Activated CD4-positive, alpha-beta T cell treated with anti-CD3 and anti-CD28 coated beads for 36 hours (primary cell): ENCODE measurements at places on chromosomes 1 and 21. TPM values are rescaled to one million over a fixed set of nuclear protein-coding genes. Genes with fewer than 3 reads are reported as not detected.

OR2L5 gene
- total RNA-seq, result not detected

PEAR1 gene
- not detected for total RNA-seq

DNA sequence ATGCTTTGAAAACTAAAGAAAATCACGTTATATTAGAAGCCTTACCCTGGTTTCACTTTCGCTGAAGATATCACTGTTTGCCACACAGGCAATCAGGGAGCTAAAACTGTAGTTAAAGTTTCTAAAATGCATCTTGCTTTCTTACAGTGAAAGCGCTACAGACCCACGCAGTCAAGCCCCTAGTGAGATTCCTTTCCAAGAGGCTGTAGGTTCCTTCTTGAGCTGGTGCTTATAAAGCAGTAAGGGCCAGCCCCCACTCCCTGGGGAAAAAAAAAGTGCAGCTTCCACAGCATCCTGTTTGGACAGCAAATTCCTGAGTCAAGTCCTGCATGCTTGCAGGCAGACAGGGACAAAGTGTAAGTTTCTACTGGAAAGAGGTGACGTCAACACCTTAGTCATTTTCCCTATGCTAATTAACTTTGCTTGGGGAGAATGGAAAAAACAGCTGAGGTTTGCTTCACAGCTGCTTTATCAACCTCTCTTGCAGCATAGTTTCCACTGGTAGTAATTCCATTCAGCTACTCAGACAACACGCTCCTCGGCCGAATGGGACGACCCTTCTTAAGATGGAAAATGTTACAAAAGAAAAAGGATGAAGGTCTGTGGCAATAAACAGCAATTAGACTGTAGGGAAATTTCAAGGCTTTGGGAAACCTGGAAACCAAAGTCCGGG lies 14.7 kb upstream of the KCNE1 start:
- peak overlapping the region; percentile 55 for H3K4me3 ChIP-seq
- peak overlapping the region; percentile 85 for H3K27ac ChIP-seq
- H3K4me1 ChIP-seq, result peaks cover 35% of the 10 kb centered on the region
- H3K36me3 ChIP-seq, result peaks cover 7% of the 10 kb centered on the region

- DNase-seq, result no peak
- H3K36me3 ChIP-seq, result peaks cover 2% of the 10 kb centered on the region
- H3K4me3 ChIP-seq, result no peak overlapping the region
These were observed 537.7 kb downstream of the LMO4 start for GRCh38 chr1:87866416-87866815.

VWA1 gene
- 0.56 TPM for total RNA-seq

- peaks cover 26% of the 10 kb centered on the region for H3K27me3 ChIP-seq
- H3K4me1 ChIP-seq, result peaks cover 20% of the 10 kb centered on the region
- DNase-seq, result no peak
- H3K27ac ChIP-seq, result no peak overlapping the region
- H3K36me3 ChIP-seq, result no peaks in the 10 kb centered on the region
These were observed 2.9 kb downstream of the ASAP3 start for GRCh38 chr1:23481026-23481597.

GRCh38 chr1:29581256-29581655 lies 344.9 kb downstream of the PTPRU start:
- no peaks in the 10 kb centered on the region for H3K36me3 ChIP-seq
- no peak for DNase-seq

- H3K4me1 ChIP-seq, result peaks cover 68% of the 10 kb centered on the region
- no peak overlapping the region for H3K4me3 ChIP-seq
- H3K27ac ChIP-seq, result no peak overlapping the region
- no peaks in the 10 kb centered on the region for H3K27me3 ChIP-seq
- no peak for DNase-seq
- H3K36me3 ChIP-seq, result peaks cover 2% of the 10 kb centered on the region
These were observed 105.1 kb upstream of the DPH5 start for GRCh38 chr1:101130673-101131072.

DNA sequence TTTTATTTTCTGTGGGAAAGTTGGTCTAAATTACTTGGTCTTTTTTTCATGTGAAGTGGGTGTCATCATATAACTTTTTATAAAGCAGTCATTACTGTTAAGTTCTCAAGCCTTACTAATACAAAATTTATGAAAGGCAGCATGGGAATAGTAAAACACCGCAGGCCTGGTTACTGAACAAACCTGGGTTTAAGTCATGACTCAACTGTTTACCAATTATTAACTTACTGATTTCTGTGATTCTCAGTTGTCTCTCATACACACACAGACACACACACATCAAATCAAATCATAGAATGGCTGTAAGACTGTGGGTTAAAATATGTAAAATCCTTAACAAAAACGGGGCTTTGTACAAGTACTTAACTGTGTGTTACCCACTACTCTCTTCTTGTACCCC lies 14.6 kb downstream of the MAEL start:
- peaks cover 8% of the 10 kb centered on the region for H3K4me1 ChIP-seq
- no peak overlapping the region for H3K27ac ChIP-seq
- peaks cover 2% of the 10 kb centered on the region for H3K36me3 ChIP-seq
- no peaks in the 10 kb centered on the region for H3K27me3 ChIP-seq
- no peak for DNase-seq

PLPPR4 gene
- total RNA-seq, result not detected

- no peaks in the 10 kb centered on the region for H3K36me3 ChIP-seq
- no peak overlapping the region for H3K4me3 ChIP-seq
- H3K27ac ChIP-seq, result no peak overlapping the region
- no peak for DNase-seq
- H3K4me1 ChIP-seq, result no peaks in the 10 kb centered on the region
These were observed 105.6 kb upstream of the ACTL8 start for GRCh38 chr1:17649371-17650106.

DNA sequence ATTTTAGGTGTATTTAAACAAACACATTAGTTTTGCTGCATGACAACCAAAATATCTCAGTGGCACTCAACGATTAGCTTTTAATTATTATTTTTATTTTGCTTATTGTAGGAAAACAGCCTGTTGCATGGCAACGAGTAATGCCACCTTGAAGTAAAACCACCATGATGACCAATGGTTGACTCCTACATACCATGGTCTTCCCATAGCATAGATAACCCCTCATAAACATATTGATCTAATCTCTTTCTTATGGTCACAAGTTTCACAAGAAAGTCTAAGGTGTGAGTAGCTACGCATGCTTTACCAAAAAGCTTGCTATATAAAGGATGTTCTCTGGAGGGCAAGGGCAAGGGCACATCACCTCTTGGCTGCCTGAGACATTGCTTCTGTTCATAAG lies 61.5 kb upstream of the PTBP2 start:
- no peak overlapping the region for H3K27ac ChIP-seq
- H3K27me3 ChIP-seq, result no peaks in the 10 kb centered on the region
- H3K4me1 ChIP-seq, result no peaks in the 10 kb centered on the region
- no peaks in the 10 kb centered on the region for H3K36me3 ChIP-seq
- no peak overlapping the region for H3K4me3 ChIP-seq
- no peak for DNase-seq

C1orf50 gene
- 4.0 TPM for total RNA-seq

GRCh38 chr1:56169856-56170255 lies 409.5 kb downstream of the PLPP3 start:
- DNase-seq, result no peak
- no peaks in the 10 kb centered on the region for H3K4me1 ChIP-seq
- no peak overlapping the region for H3K27ac ChIP-seq
- H3K36me3 ChIP-seq, result no peaks in the 10 kb centered on the region

DNA sequence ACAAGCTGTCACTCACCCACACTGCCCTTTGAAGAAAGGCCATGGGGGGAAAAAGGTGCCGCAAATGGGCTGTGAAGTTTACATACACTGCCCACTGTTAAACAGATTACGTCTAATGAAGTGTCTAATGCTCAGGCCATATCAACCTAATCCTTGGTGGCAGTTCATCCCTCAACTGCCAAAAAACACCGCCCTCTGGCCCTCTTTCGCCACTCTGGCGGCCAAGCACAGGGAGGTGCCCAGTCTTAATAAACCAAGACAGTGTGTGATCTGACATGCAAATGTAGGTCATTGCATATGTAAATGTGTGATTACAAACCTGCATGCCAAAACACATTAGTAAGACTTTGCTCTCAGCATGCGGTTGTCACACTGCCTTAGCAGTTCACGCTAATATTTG lies 89.5 kb downstream of the NEK7 start:
- peaks cover 14% of the 10 kb centered on the region for H3K36me3 ChIP-seq
- no peaks in the 10 kb centered on the region for H3K27me3 ChIP-seq
- no peak overlapping the region for H3K27ac ChIP-seq
- no peak overlapping the region for H3K4me3 ChIP-seq
- peaks cover 20% of the 10 kb centered on the region for H3K4me1 ChIP-seq

TMEM50B gene
- total RNA-seq, result 15.2 TPM

DNA sequence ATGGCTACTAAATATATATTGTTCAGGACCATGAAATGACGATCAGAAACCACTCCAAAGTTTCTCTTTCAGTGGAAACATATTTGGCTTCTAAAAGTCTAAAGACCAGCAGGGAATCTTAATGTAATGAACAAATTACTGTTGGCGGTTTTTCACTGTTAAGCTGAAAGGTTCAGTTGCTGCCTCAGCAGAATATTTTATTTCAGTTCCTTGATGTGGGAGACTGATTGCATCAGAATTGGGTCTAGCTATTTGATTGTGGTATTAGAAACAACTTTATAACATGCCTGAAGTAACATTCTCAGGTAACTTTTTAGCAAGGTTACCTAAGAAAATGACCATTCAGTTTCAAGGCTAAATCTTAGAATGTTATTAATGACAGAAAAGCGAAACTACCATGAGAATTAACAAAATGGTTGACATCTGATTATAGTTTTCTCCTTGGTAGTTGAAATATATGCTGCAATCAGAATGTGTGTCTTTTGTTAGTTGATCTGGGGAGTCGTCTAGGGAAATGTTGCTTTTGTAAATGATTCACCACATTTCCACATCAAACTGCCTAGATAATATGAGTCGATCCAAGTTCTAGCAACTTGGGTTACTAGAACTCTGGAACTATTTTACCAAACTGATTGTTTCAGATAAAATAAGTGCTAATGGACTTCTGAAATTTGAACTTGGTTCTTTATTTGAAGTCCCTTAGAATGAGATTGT lies 200.4 kb downstream of the HMCN1 start:
- no peak for DNase-seq
- no peaks in the 10 kb centered on the region for H3K36me3 ChIP-seq
- H3K27me3 ChIP-seq, result peaks cover 4% of the 10 kb centered on the region
- H3K4me3 ChIP-seq, result no peak overlapping the region

RHD gene
- total RNA-seq, result not detected

- no peak overlapping the region for H3K4me3 ChIP-seq
- no peaks in the 10 kb centered on the region for H3K4me1 ChIP-seq
- no peaks in the 10 kb centered on the region for H3K36me3 ChIP-seq
- H3K27ac ChIP-seq, result no peak overlapping the region
- DNase-seq, result no peak
These were observed 200.4 kb downstream of the FOXD2 start for GRCh38 chr1:47638240-47638639.

DNA sequence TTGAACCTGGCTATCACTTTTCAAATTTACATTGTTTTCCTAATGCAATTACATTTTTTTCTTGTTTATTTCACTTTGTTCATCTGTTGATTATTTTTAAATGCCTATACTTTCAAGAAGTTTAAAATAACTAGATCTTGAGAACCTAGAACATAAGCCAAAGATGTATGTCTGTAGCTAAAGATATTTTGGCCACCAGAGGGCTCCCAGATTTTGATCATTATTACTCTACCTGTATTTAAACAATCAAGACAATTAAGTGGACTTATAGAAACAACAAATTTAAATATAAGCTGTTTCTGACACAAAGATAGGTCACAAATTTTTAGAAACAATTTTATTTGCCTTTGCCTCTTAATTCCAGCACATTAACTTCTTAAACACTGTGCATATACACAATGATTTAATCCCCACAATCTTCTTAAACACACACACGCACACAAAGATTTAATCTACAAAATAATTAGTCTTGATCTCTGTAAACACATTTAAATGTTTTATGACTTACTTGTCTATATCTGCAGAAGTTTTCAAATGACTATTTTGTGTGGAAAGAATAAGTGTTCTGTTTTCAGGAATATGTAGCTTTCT lies 380.0 kb downstream of the DSCAM start:
- H3K4me3 ChIP-seq, result no peak overlapping the region
- no peak overlapping the region for H3K27ac ChIP-seq
- no peaks in the 10 kb centered on the region for H3K4me1 ChIP-seq
- DNase-seq, result no peak
- H3K36me3 ChIP-seq, result no peaks in the 10 kb centered on the region

DNA sequence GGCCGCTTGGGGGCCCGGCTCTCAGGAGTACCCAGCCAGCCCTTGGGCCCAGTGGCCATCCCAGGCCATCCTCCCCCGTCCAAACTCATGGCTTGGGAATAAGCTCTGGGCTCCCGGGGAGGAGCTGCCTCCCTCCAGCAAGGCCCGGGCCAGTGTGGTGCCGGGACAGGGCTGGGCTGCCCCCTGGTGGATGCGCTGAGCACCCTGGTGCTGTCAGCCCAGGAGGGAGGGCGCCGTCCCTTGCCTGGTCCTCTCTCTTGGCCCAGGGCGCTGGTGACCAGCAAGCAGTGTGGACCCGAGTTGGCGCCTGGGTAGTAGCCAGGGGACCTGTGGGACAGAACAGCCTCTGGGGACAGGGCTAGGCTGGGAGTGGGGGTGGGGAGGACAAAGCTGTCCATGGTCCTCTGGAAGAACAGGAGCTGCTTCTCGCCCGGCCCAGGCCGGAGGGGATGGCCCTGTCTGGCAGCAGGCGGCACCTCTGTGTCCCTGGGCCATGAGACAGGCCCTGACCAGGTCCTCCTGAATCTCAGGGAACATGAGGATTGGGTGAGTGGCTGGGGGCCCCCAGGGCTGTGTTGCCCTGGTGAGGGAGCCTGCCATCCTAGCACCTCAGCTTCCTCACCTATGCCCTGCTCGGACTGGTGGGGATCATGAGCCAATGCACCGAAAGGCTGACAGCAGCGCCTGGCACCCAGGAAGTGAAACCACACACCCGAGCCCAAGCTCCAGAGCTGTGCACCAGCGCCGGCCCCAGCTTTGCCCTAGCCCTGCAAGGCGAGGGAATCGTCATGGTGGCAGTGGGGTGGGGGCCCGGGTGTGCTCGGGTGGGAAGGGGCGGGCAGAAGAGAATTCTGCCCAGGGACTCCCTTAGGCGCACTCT lies 9.4 kb downstream of the MORN1 start:
- no peaks in the 10 kb centered on the region for H3K4me1 ChIP-seq
- no peaks in the 10 kb centered on the region for H3K27me3 ChIP-seq
- peak; percentile 90 for DNase-seq

GRCh38 chr1:164473544-164473943 lies 85.4 kb upstream of the PBX1 start:
- DNase-seq, result no peak
- no peaks in the 10 kb centered on the region for H3K4me1 ChIP-seq
- H3K4me3 ChIP-seq, result no peak overlapping the region
- no peaks in the 10 kb centered on the region for H3K36me3 ChIP-seq

- H3K4me1 ChIP-seq, result no peaks in the 10 kb centered on the region
- H3K4me3 ChIP-seq, result no peak overlapping the region
- no peak for DNase-seq
- H3K27ac ChIP-seq, result no peak overlapping the region
These were observed 55.1 kb downstream of the SLC22A15 start for GRCh38 chr1:116031302-116031835.

GRCh38 chr1:117664314-117664713 lies 58.5 kb downstream of the TENT5C start:
- peak; percentile 76 for DNase-seq
- no peak overlapping the region for H3K4me3 ChIP-seq
- H3K36me3 ChIP-seq, result peaks cover 9% of the 10 kb centered on the region
- peak overlapping the region; percentile 84 for H3K27ac ChIP-seq
- H3K27me3 ChIP-seq, result peaks cover 5% of the 10 kb centered on the region

GRCh38 chr1:68223687-68224086 lies 8.6 kb downstream of the WLS start:
- no peak overlapping the region for H3K4me3 ChIP-seq
- H3K36me3 ChIP-seq, result no peaks in the 10 kb centered on the region
- DNase-seq, result no peak
- H3K4me1 ChIP-seq, result no peaks in the 10 kb centered on the region
